ENCODE measurements at places on chromosomes 2 and 18.
A peak's percentile ranks its signal among the peaks of the same experiment; 100 is the strongest.

- DNase-seq = no peak
Observed at GRCh38 chr2:149061133-149061745, 22.7 kb downstream of the LYPD6B start.

- no peak for DNase-seq
Observed at GRCh38 chr2:73072129-73072395, 550 bp upstream of the SFXN5 start.

DNA sequence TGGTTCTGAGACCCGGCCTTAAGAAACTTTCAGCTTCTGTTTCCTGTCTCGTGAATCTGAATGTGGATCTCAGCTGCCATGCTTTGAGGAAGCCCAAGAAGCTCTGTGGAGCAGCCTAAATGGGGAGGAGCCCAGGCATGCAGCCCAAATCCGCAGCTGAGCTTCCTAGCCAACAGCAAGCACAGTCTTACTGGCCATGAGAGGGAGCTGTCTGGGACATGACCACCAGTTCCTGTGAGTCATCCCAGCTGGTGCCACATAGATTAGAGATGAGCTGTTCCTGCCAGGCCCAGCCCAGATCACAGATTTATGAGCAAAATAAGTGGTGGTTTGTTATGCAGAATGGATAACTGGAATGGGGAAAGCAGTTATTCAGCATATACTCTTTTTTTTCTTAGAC, 224.4 kb upstream of the APCDD1 start:
- DNase-seq = no peak

- peak; percentile 71 for DNase-seq
Observed at GRCh38 chr2:66433945-66434678, 813 bp upstream of the MEIS1 start.

DNA sequence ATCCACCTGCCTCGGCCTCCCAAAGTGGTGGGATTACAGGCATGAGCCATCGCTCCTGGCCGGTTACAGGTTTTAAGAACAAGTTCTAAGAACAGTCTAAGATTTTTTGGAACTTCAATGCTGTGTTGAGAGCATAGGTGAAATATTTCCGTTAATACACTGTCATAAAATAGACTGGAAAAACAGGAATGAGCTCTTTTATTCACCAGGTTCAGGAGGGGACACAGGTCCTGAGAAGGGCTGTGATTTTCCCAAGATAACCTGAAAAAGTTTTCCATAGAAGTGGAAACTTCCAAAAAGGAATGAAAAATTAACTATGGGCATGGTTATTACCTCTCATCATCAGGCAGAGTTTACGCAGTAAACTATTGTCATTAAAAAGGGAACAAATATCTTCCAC, 97.6 kb upstream of the TMEM178A start:
- DNase-seq = no peak

GRCh38 chr2:165678882-165679281, 115.2 kb downstream of the GALNT3 start:
- DNase-seq = no peak

GRCh38 chr2:57218206-57218605, 828.4 kb upstream of the VRK2 start:
- no peak for DNase-seq

Data from DMS79 (cell line).